ENCODE measurements at places on chromosomes 6 and 20.

DNA sequence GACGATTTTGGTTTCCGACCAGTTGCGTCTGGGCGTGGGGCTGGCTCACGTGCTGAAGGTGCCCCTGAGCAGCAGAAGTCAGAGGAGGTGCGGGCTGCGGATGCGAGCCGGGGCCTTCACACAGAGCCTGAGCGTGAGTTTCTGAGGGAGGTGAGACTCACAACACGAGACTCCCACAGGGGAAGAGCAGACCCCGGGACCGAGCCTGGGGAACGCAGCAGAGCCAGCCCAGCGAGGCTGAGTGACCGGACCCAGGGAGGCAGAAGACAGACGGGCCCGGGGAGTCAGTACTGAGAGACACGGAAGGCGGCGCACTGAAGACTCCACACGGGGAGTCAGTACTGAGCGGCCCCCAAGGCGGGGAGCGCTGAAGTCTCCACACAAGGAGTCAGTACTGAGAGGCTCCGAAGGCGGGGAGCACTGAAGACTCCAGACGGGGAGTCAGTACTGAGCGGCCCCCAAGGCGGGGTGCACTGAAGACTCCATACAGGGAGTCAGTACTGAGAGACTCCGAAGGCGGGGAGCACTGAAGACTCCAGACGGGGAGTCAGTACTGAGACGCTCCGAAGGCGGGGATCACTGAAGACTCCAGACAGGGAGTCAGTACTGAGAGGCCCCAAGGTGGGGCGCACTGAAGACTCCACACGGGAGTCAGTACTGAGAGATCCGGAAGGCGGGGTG lies 77.8 kb downstream of the DLL1 start:
- no peak for DNase-seq

GRCh38 chr6:135481783-135482369 lies 15.7 kb downstream of the AHI1 start:
- no peak for DNase-seq

DNA sequence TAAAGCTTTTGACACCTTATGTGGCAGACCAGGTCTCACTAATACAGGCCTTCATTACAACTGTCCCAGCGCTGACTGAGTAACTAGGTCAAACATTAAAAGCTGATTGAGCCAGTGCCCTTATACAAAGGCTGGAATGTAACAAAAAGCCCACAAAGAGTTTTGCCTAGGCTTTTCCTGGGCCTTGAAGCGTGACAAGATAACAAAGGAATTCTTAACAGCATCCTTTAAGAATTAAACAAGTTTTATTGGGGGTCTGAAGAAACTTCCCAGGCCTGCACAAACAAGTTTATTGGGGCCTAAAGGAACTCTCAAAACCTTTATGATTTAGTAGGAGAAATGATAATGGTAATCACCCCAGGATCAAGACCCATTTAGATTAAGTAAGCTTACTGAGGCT lies 267.6 kb upstream of the FAM83B start:
- DNase-seq: no peak

DNA sequence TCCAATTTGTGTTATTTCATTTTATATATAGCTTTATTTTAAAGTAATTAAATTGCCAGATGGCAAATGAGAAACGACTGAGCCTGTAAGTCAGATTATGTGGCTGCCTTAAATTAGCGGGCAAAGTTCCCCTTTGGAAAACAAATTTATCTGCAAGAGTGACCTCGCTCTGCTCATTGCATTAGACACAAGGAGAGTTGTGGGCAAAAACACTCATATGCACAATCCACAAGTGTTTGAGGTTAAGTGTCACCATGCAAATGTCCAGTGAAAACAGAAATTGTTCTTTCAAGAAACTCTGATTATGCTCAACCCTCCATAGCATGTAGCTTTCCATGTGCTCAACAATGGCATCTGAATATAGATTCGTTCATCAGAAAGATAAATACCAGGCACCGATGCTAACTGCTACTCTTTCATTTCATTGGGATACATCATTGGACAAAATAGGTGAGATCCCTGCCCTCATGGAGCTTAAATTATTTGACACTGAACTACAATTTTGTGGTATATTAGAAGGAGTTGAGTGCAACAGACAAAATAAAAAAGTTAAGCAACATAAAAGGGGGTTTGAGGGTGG lies 1.7 kb upstream of the NHSL1 start:
- no peak for DNase-seq

DNA sequence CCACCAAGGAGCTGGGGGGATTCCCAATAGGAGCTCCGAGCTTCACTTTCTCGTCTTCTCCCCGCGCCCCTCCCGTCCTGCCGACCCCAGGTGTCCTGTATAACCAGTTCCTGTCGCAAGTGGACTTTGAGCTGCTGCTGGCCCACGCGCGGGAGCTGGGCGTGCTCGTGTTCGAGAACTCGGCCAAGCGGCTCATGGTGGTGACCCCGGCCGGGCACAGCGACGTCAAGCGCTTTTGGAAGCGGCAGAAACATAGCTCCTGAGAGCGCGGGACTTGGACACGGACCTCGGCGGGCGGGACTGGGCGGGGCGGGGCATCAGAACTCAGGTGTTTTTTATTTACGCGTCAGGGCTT lies 340 bp upstream of the VARS2 start:
- DNase-seq: no peak

DNA sequence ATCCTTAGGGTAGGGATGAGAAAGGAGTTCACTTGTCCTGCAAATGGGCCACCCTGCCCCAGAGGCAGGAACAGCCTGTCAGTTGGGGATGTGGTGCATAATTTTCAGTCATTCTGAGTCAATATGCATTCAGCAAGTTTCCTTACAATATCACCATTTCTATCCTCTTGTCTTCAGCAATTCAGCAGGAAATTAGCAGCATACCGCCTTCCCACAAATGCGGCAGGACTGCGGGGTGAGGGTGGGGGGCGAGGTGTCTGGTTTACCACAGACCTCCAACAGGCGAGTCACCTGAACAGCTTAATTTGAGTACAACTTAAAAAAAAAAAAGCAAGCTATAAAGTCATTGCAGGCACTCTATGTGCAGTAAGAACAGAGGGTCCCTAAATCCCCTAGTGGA lies 126.8 kb downstream of the MAP3K7 start:
- DNase-seq: no peak

DNA sequence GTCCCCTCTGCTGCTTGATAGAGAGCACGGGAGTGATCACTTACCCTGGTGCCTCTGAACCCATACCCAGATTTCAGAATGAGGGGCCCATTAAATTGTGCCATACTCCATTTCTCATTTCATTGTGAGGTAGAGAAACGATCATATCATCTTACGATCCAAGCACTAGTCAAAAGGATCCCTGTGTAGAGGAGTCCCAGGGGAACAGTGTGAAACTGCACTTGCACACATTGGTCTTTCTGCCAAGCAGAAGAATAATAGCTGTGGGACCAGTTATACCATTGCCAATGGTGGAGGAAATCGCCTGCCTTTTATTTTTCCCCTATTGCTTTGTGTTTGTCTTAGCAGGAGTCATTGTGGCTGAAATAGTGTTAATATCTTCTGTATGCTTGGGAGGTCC lies 161.9 kb downstream of the FARS2 start:
- DNase-seq: no peak

GRCh38 chr6:9225441-9225871 lies 790.1 kb upstream of the SLC35B3 start:
- DNase-seq: no peak

GRCh38 chr6:165571721-165572132 lies 91.3 kb downstream of the PDE10A start:
- DNase-seq: no peak

GRCh38 chr20:34579191-34579978 lies 20.9 kb downstream of the MAP1LC3A start:
- DNase-seq: peak; percentile 49

GRCh38 chr20:37298190-37298939 lies 8.9 kb downstream of the MANBAL start:
- DNase-seq: peak; percentile 56

GRCh38 chr20:59804347-59804746 lies 129.1 kb downstream of the SYCP2 start:
- DNase-seq: no peak

- no peak for DNase-seq
These were observed 40.5 kb downstream of the AKIRIN2 start for GRCh38 chr6:87661503-87661902.

DNA sequence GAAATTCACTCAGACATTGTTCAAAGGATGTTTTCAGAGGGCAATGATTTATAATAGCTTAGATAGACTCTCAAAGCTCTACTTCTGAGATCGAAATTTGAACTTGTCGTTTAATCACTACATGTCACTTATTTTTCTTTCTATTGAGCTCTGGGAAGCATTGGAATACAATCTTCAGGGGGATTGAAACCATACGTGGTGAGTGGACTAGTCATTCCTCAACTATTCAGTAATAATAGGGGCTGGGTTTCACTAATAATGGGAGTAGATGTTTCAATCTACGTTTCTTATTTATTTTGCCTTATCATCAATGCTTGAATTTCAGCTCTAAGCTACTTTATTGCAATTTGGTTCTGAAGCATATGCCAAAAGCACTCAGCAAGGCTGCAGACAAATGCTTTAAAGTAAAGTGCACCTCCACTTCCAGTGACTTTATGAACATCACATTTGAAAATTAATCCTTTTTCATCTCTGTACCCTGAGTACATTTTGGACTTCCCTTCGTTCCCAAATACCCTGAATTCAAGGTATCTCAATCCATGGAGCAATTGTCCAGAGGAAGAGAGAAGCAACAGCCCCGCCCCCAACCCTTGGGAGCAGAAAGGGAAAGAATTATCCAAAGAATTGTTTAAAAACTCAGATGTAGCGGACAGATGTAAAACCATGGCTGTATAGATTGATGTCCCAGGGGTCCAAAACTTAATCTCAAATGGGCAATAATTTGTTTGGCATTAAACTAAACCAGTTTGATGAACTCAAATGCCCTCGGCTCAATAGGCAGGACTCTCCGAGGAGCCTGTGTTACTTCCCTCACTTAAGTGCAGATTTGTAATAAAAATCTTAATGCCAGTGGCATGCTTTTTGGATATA lies 68.1 kb downstream of the HFE start:
- DNase-seq: no peak

GRCh38 chr20:64072498-64073063 lies 6.7 kb downstream of the RGS19 start:
- DNase-seq: no peak

GRCh38 chr20:346640-347316 lies at the start of gene NRSN2:
Gene NRSN2, plus strand, starts transcription at chr20:347111. Its CDS starts 2,533 bp downstream, at chr20:349644.
- no peak for DNase-seq

DNA sequence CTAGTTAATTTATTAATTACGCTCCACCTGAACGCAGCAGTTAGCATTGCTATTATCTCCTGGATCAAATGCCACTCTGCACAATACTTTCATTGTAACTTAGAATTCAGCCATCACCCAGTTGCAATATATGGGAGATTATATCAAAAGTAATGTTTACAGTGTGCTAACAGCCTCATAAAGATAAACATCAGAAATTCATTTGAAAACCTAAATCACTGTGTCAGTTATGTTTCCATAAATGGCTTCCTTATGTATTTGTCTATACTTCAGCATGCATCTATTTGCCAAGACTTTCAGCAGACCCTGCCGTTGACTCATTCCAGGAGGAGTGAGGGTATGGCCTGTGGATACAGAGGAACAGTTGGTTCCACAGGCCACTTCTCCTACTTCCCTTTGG lies 300.1 kb downstream of the TFAP2B start:
- DNase-seq: no peak

DNA sequence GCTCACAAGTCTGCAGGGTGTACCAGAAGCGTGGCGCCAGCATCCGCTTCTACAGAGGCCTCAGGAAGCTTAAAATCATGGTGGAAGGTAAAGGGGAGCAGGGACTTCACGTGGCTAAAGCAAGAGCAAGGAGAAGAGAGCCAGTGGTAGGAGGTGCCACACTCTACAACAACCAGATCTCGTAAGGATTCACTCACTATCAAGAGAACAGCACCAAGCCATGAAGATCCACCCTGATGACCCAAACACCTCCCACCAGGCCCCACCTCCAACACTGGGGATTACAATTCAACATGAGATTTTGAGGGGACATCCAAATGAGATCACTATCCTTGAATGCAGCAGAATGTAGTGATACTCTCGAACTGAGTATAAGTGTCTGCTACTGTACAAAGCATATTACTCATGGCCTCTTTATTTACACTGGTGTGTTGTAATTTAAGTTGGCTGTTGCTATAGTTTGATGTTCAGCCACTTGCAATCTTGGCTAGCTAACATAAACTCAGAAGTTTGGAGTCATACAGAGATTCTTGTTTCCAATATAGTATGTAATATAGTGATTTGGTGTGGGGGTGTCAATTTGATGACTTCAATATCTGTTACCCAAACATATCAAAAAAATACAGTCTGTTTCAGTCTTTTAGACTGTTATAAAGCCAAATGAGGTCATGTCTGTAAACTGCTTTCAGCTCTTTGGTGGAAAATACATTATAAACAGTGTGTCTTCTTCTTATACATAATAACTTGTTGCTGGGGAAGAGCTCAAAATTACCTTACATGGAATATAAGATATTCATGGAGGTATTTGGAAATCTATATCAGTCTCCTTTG lies 39.4 kb upstream of the MYLIP start:
- DNase-seq: no peak

GRCh38 chr6:35050757-35051330 lies 90.3 kb downstream of the TCP11 start:
- no peak for DNase-seq

GRCh38 chr20:49045440-49046086 lies 549 bp upstream of the CSE1L start:
- peak; percentile 76 for DNase-seq
